A549 treated with Hydrocortisone at 1 μM for 4 hours (cell line): ENCODE measurements at places on chromosomes 4 and X. TPM values are rescaled to one million over a fixed set of nuclear protein-coding genes. Genes with fewer than 3 reads are reported as not detected.

CYBB gene
- 0.02 to 0.08 TPM (median 0.05 TPM) in 5 replicates for total RNA-seq

MUC7 gene
- not detected in 5 replicates for total RNA-seq

SLITRK2 gene
- not detected in 5 replicates for total RNA-seq

F8 gene
- total RNA-seq: 3.6 to 4.8 TPM (median 4.5 TPM) in 5 replicates

LEF1 gene
- 0.08 to 0.24 TPM (median 0.16 TPM) in 4 of 5 replicates, not detected in the other for total RNA-seq

FAM9B gene
- 0.18 TPM in 1 of 5 replicates, not detected in the others for total RNA-seq

HSD17B13 gene
- total RNA-seq: 0.05 to 0.08 TPM in 2 of 5 replicates, not detected in the others

CLNK gene
- total RNA-seq: not detected in 5 replicates

WAS gene
- total RNA-seq: 0.20 to 0.61 TPM (median 0.28 TPM) in 5 replicates
